ENCODE measurements at places on chromosomes 7 and 10. TPM values are rescaled to one million over a fixed set of nuclear protein-coding genes. Genes with fewer than 3 reads are reported as not detected.

The RAPGEF5 gene
- 0.75 TPM for total RNA-seq

The WNT16 gene
- total RNA-seq: 0.87 TPM

The CDK1 gene
- 98.9 TPM for total RNA-seq

The MYH16 gene
- 0.33 TPM for total RNA-seq

The LDB3 gene
- not detected for total RNA-seq

The NFKB2 gene
- total RNA-seq: 12.8 TPM
